ENCODE measurements at places on chromosomes 1 and 21.

- DNase-seq, result no peak
Measured at GRCh38 chr1:201215531-201216357, 25.1 kb downstream of the IGFN1 start.

GRCh38 chr1:195569934-195570333 lies 1038.3 kb downstream of the KCNT2 start:
- no peak for DNase-seq

- no peak for DNase-seq
Measured at GRCh38 chr1:67682659-67683197, 2.3 kb upstream of the GADD45A start.

DNA sequence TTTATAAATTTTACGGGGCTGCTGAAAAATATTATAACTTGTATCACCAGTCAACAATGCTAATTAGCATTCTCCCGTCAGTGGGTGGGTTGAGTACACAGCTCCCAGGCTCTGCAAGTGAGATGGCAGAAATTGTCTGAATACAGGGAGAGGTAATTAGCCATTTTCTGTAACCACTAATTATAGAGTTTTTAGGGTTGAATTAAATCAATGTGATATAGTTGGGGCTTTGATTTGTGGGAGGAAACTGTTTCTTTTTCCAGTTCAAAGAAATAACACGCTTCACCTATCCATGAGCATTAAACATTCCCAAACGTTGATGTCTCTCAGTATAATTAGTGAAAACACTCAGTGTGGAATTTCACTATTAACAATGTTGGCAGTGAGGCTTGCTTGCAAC lies 1.5 kb downstream of the VANGL1 start:
- no peak for DNase-seq

DNA sequence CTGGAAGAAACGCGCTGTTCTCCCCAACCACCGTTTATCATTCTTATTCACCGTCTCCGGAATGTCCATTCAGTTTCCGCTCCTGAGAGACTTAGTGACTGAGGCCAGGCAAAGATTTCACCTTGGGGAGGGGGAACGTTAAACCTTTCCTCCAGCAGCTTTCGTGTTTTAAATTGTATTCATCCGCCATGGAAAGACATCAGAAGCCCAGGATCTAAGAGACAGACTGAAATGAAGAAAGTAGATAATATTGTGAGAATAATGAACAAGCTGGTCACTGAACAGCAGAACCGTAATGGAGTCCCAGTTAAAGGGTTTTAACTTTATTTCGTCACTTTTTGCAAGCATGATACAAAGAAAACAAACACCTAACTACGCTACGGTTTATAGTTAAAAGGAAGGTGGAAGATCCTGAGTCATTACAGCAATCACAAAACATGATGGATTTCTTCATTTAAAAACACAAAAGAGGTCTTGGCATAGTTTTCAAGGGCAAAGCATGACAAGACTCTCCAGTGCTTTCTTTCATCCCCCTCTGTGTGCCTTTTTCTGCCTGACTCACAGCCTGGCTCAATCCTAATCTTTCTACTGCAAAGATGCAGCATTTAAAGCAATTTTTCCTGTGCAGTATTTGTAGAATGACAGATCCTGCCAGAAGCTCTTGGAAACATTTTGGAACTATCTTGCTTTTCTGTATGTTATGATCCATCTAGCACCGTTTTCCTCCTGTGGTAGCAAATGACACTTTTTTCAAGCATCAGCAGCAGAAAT lies 722 bp upstream of the SLC19A2 start:
- DNase-seq, result no peak

DNA sequence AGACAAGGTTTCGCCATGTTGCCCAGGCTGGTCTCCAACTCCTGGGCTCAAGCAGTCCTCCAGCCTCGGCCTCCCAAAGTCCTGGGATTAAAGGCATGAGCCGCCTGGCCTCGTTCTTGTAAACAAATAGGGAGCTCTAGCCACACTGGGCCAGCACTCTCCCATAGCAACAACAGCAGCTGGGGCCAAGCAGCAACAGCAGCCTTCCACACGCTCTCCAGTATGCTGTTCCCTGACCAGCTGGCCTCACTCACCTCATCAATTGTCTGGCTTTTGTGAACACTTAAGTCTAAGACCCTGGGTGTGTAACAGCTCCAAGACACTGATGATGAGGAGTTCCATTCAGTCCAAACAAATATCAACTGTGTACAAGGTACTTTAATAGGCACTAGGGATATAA lies 16.9 kb upstream of the GLIS1 start:
- DNase-seq, result no peak

- no peak for DNase-seq
Measured at GRCh38 chr1:208029381-208030287, 118.7 kb upstream of the CD34 start.

- no peak for DNase-seq
Measured at GRCh38 chr1:234541286-234541975, 62.5 kb upstream of the TARBP1 start.

DNA sequence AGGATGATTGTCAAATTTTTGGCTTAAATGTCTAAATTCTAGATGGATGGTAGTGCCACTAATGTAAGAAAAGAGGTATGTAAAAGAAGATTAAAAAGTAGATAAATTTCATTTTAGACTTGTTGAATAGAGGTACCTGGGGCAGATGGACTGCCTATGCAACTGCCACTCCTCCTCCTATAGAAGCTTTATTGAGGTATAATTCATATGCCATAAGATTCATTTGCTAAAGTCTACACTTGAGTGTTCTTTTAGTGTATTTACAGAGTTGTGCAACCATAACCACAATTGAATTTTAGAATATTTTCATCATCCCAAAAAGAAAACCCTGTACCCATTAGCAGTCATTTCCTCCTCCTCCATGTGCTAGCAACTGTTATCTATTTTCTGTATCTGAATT lies 70.6 kb downstream of the FNBP1L start:
- no peak for DNase-seq

- no peak for DNase-seq
Measured at GRCh38 chr1:1763657-1764621, 14.3 kb downstream of the NADK start.

DNA sequence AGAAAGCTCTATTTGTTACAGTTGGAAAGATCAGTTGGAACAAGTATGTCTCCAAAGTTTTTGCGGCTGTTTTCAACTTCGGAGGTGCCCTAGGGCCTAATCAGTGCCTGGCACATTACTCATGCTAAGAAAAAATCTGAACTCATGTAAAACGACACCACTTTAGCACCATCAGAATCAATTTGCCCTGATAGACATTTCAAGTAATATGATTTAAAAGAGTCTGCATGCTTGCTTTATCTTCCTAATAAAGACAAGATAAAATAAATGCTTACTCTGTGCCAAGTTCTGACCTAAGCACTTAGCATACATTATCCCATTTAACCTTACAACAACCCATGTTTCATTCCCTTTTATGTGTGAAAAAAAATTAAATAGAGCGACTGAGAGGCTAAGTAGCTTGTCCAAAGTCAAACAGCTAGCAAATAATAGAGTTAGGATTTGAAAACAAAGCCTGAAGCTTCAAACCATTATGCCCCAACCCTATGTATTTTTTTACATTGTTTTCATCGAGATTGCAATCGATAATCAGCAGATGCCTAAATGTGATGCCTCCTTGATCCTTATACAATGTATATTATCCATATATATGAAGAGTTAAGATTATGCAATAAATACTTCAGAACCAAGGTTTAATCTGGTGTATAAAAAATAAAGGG lies 91.3 kb downstream of the DENND1B start:
- DNase-seq, result no peak

DNA sequence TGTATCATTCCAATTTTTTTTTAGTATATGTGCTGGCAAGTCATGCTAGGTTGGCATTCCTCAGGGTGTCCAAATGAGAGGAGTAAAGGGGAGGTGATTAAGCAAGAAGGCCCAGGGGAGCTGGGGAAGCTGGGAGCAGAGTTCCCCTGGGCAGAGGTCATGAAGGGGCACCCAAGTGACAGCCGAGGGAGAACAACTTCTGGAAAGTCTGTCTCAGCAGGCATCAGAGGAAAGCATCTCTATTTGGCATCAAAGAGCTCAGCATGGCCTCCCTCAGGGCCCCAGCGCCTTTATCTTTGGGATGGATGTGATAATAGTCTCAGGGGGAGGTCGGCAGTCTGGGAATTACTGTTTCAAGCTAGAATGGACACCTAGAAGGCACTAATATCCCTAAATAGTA lies 5.0 kb upstream of the ENO1 start:
- DNase-seq, result no peak

GRCh38 chr1:30420519-30421050 lies 302.8 kb downstream of the MATN1 start:
- DNase-seq, result no peak

GRCh38 chr1:178134061-178134460 lies 40.2 kb downstream of the RASAL2 start:
- no peak for DNase-seq

DNA sequence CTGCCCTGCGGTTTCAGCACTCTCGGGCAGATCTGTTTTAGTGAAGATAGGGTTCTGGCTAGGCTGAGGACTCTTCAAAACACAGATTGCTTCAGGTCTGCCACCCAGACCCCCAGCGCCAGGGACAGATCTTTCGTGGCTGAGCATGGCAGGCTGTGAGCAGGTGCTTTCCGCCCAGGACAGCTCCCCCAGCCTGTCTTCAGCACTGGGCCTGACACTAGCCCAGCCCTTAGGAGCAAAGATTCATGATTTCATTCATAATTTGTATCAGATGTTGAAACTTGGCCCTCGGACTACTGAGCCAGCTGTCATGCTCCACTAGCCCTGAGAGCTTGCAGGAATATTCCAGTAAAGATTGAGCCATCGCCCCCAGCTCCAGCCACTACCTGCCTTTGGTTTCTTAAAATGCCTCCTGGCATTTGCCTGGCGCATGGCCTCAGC lies 5.9 kb downstream of the ADPRS start:
- DNase-seq, result no peak

DNA sequence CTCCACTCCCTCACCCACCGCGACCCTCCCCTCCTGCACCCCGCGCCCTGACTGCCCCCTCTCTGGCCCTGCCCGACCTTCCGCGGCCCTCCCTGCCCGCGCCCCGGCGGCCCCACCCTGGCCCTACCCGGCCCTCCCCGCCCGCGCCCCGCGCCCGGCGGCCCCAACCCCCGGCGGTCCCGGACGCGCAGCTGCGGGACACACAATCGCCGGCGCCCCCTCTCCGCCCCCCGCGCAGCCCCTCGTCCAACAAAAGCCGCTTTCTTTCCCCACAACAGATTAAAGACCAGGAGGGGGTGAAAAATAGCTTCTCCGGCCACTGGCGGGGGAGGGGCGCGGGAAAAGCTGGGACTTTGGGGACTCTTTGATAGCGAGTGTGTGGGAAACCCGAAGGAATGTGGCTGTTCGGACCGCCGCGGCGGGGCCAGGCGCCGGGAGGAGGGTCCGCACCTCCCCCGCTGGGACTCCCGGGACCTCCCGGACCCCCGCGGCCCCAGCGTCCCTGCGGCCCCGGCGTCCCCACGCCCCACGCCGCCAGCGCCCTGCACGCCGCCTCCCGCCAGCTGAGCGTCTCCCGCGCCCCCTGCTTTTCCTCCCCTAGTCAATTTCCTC lies 8.8 kb upstream of the ID3 start:
- DNase-seq, result no peak

DNA sequence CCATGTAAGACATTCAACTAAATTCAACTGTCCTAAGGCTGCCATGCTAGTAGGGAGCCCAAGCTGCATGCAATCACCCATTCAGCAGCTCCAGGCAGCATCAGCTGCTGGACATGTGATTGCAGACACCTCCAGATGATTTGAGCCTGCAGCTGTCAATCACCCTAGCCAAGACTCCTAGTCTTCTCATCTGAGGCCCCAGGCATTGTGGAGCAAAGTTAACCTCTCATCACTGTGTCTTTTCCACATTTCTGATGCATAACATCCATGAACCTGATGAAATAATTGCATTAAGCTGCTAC lies 5.6 kb upstream of the CDC42BPA start:
- no peak for DNase-seq

- no peak for DNase-seq
Measured at GRCh38 chr21:15730484-15731242, 881 bp downstream of the USP25 start.

GRCh38 chr1:152968248-152968647 lies 2.2 kb upstream of the SPRR4 start:
- DNase-seq, result no peak

DNA sequence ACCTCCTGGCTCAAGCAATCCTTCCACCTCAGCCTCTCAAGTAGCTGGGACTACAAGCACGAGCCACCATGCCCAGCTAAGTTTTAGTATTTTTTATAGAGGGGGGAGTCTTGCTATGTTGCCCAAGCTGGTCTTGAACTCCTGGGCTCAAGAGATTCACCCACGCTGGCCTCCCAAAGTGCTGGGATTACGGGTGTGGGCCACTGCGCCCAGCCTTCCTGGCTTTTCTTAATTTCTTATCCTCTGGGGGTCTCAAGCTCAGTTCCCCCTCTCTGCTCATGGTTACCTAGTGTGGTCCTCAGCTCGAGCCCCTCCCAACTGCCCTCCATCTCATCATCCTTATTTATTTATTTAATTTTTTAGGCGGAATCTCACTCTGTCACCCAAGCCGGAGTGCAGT lies 2.9 kb upstream of the RPL22 start:
- no peak for DNase-seq

- no peak for DNase-seq
Measured at GRCh38 chr1:17162941-17163340, 42.0 kb upstream of the PADI1 start.

GRCh38 chr1:202266061-202266765 lies 72.6 kb downstream of the LGR6 start:
- no peak for DNase-seq

DNA sequence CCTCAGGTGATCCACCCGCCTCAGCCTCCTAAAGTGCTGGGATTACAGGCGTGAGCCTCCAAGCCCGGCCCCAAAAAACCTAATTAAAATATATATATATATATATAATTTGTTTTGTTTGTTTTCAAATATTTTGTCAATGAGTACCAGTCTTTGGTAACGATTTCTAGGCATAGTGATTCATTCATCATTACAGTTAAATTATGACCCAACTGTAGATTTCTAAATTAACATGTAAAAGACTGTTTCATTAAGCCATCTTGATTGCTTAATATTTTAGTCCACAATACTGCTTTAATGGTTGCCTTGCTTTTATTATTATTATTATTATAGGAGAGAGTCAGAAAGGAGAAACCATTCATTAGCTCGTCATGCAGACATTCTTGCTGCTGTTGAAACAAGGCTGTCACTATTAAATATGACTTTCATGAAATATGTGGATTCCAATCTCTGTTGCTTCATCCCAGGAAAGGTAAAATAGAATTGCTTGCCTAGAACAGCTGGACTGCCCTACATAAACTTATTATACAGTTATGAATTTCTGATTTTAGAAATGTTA lies 19.9 kb downstream of the FBXO28 start:
- no peak for DNase-seq
